ENCODE measurements at places on chromosomes 16 and 17. TPM values are rescaled to one million over a fixed set of nuclear protein-coding genes. Genes with fewer than 3 reads are reported as not detected.

- peak overlapping the region; percentile 70 for H3K4me3 ChIP-seq
- no peaks in the 10 kb centered on the region for H3K4me1 ChIP-seq
- H3K36me3 ChIP-seq = no peaks in the 10 kb centered on the region
- H3K27ac ChIP-seq = peak overlapping the region; percentile 95
- H3K27me3 ChIP-seq = no peaks in the 10 kb centered on the region
Measured at GRCh38 chr17:41667280-41668041, 21.2 kb upstream of the EIF1 start.

DNA sequence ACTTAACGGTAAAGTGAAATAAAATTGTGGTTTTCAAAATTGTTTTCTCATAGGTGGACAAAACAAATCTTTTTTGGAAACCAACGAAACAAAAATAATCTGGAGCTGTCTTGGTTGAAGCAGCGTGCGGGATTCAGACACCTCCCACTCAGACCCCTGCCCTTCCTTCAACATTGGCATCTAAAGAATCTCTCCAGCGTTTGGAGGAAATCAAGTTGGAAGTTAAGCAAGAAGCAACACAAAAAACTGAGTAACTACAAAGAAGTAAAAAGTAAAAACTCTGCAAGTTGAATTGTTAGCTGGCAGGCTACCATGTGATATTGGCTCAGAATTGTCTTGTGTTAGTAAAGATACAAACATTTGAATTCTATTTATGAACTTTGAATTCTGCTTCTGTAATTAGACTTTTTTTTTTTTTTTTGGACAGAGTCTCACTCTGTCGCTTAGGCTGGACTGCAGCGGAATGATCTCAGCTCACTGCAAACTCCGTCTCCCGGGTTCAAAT is 361.0 kb upstream of the PMFBP1 start:
- no peaks in the 10 kb centered on the region for H3K27me3 ChIP-seq
- H3K27ac ChIP-seq = no peak overlapping the region
- DNase-seq = peak; percentile 0
- H3K4me3 ChIP-seq = no peak overlapping the region
- H3K4me1 ChIP-seq = no peaks in the 10 kb centered on the region

Gene ZBTB4
- total RNA-seq = 64.8 TPM

DNA sequence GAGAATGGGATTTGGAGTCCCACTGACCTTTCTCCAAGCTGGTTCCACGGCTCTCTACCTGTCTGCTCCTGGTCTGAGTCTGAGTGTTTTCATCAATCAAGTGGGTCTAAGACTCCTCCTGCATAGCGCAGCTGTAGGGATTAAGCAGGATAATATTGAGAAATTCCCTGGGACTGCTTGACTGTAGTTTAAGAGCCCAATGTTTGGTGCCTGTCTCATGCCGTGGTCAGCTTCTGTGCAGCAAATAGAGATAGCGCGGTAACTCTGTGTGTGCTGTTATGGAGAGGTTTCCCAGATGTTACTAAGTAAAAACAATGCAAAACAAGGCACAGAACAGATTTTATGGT is 21.4 kb downstream of the RPTOR start:
- no peaks in the 10 kb centered on the region for H3K27me3 ChIP-seq
- H3K4me3 ChIP-seq = no peak overlapping the region
- H3K27ac ChIP-seq = no peak overlapping the region
- DNase-seq = no peak
- no peaks in the 10 kb centered on the region for H3K4me1 ChIP-seq

GRCh38 chr16:22220714-22221113 is 14.6 kb downstream of the EEF2K start:
- no peak overlapping the region for H3K4me3 ChIP-seq
- H3K27me3 ChIP-seq = no peaks in the 10 kb centered on the region
- DNase-seq = no peak
- H3K36me3 ChIP-seq = no peaks in the 10 kb centered on the region
- no peak overlapping the region for H3K27ac ChIP-seq
- no peaks in the 10 kb centered on the region for H3K4me1 ChIP-seq

GRCh38 chr16:29029168-29029994 is 44.5 kb downstream of the LAT start:
- no peak overlapping the region for H3K27ac ChIP-seq
- H3K4me3 ChIP-seq = no peak overlapping the region
- H3K36me3 ChIP-seq = no peaks in the 10 kb centered on the region
- no peaks in the 10 kb centered on the region for H3K27me3 ChIP-seq
